ENCODE measurements at places on chromosomes 16 and 17.
A peak's percentile ranks its signal among the peaks of the same experiment; 100 is the strongest.

- no peak for DNase-seq
Observed at GRCh38 chr16:14377326-14377725, 252.7 kb downstream of the PARN start.

DNA sequence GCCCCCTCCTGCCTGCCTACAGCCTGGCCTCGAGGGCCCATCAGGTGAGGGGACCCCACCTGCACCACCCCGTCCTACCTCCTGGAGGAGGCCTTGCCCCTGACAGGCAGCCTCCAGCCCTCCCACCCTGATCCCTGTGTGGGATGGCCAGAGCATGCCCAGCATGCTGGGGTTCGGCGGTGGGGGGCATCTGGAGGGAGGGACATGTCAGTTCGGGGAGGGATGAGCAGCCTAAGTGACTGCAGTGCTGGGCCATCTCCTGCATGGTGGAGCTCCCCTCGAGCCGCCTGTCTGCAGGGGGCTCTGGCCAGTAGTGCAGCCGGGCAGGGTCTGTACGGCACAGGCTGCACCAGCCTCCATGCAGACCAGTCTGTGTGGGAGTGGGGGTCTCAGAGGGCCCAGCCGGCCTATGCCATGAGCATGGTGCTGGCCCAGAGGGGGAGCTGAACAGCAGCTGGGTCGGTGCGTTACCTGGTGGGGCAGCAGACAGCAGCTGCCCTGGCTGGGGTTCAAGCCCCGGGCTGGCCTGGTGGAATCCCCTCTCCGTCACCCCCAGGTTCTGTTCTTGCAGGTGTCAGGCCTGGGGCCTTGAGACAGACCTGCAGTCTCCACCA is 4.0 kb upstream of the RNPS1 start:
- DNase-seq: no peak

DNA sequence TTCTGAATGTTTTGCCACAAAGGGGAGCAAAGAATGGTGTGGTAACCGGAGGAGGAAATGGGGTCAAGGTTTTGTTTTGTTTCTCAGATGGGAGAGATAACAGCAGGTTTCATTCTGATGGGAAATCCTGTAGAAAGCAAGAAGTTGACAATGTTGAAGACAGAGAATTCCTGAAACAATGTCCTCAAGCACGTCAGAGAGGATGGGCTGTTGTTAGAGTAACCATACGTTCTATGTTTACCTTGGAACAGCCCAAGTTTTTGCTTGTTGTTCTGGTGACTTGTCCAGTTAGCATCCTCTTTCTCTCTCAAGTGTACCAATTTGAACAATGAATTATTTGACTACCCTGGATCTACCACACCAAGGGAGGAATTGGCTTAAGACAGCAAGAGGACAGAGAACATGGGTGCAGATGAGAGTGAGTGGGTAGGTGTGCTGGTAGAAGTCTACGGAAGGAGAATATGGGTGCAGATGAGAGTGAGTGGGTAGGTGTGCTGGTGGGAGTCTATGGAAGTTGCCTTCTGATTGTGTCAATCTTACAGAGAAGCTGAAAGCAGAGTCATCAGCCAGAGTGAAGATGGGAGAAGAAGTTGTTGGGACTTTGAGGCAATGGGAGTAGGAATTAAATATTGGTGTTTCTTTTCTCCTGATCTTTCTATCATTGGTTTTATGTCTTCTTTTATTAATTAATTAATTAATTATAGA is 14.8 kb upstream of the NSRP1 start:
- DNase-seq: no peak

- peak; percentile 72 for DNase-seq
Observed at GRCh38 chr17:42112552-42113176, at the start of gene DHX58. DHX58 (minus strand) TSS chr17:42112714; CDS start chr17:42111892, 822 bp downstream.

- DNase-seq: peak; percentile 74
Observed at GRCh38 chr16:65658349-65658748, 536.5 kb upstream of the CDH11 start.

DNA sequence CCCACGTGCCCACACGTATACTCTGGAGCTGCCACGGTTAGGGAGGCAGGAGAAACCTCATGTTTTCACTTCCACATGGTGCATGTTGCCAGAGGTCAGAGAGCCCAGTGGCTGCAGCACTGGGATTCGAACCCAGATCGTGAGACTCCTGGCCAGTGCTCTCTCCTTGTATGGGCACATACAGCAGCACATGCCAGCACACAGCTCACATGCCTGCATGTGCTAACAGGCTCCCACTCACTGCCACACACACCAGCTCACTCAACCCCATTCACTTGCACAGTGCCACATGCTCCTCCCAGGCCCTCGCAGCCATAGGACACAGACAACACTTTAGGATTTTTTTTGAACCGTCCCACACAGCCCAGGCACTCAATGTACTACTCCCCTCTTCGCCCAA is 49.5 kb upstream of the MRPS23 start:
- no peak for DNase-seq

- no peak for DNase-seq
Observed at GRCh38 chr17:27743281-27743885, 56.9 kb downstream of the NOS2 start.

GRCh38 chr17:8371786-8372185 is 4.7 kb downstream of the KRABD2 start:
- DNase-seq: no peak

- DNase-seq: no peak
Observed at GRCh38 chr17:78252701-78253635, 21.5 kb downstream of the TMEM235 start.

DNA sequence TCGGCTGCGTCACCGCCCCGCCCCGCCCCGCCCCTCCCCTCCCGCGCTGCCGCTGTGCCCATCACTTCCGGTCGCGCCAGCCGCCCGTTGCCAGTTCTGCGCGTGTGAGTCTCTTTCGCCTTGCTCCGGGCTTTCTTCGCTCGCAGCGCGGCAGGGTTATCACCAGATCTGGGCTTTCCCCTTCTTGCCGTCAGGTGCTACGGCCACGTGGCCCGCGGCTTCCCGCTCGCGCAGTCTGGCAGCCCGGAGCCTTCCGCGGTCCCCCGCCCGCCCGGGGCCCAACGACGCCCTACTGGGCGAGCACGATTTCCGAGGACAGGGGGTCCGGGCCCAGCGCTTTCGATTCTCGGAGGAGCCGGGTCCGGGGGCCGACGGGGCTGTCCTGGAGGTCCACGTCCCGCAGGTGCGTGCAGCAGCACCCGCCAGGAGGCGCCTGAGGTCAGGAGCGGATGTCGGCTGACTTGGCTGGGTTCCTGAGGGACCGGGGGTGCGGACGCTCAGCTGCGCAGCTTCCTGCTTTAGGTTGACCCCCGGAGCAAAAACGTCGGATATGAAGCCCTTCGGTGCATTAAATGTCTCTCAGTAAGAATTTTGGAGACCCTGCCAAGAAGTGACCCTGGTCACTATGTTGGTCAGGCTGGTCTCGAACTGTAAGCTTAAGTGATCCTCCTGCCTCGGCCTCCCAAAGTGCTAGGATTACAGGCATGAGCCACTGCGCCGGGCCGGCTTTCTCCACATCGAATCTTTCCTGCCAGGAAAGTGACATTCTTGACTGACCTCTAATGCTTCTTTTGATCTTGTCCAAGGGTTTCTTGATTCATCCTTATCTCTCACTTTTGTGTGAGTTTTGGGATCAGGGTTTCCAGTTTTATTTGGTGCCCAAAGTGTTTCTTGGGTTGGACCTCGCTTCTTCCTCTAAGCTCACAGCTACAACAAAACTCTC is at the start of gene METTL23:
Gene METTL23 (plus strand): TSS at position 64 of the 943 bp plus-strand sequence. CDS start 2,872 bp downstream, outside the sequence.
- peak; percentile 88 for DNase-seq

DNA sequence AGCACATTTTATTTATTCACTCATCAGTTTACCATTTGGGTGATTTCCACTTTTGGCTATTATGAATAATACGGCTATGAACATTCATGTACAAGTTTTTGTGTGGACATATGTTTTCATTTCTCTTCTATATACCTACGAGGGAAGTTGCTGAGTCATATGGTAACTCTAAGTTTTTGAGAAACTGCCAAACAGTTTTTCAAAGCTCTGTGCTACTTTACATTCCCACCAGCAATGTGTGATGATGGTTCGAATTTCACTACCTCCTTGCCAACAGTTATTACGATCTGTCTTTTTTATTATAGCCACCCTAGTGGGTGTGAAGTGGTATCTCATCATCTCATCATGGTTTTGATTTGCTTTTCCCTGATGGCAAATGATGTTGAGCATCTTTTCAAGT is 63.7 kb upstream of the MRTFB start:
- DNase-seq: peak; percentile 32

- peak; percentile 88 for DNase-seq
Observed at GRCh38 chr17:42101513-42102292, 3.4 kb upstream of the ZNF385C start.

DNA sequence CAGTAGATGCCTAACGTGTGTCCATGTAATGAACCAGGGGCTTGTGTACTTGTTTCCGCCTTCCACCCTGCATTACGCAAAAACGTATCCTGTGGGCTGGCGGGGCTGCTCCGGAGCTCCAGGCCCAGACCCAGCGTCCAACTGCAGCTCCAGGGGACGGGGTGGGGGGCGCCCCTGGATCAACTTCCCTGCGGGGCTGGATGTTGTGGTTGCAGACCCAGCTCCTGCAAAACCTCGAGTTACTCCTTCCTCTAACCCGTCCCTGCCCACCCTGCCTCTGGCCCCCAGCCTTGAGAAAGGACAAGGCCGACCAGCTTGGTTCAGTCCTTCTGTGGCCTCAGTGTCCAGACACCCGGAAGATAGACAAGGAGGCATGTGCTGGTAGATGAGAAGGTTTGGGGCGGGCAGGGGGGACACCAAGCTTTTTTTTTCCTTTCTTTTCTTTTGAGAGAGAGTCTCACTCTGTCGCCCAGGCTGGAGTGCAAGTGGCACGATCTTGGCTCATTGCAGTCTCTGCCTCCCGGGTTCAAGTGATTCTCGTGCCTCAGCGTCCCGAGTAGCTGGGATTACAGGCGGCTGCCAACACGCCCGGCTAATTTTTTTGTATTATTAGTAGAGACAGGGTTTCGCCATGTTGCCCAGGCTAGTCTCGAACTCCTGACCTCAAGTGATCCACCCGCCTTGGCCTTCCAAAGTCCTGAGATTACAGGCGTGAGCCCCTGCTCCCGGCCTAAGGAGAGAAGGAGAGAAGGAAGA is 731 bp upstream of the EXOC7 start:
- DNase-seq: no peak

GRCh38 chr17:33464669-33465280 is 171.7 kb upstream of the ASIC2 start:
- no peak for DNase-seq

- DNase-seq: peak; percentile 69
Observed at GRCh38 chr17:17937201-17937853, 34.9 kb downstream of the TOM1L2 start.

DNA sequence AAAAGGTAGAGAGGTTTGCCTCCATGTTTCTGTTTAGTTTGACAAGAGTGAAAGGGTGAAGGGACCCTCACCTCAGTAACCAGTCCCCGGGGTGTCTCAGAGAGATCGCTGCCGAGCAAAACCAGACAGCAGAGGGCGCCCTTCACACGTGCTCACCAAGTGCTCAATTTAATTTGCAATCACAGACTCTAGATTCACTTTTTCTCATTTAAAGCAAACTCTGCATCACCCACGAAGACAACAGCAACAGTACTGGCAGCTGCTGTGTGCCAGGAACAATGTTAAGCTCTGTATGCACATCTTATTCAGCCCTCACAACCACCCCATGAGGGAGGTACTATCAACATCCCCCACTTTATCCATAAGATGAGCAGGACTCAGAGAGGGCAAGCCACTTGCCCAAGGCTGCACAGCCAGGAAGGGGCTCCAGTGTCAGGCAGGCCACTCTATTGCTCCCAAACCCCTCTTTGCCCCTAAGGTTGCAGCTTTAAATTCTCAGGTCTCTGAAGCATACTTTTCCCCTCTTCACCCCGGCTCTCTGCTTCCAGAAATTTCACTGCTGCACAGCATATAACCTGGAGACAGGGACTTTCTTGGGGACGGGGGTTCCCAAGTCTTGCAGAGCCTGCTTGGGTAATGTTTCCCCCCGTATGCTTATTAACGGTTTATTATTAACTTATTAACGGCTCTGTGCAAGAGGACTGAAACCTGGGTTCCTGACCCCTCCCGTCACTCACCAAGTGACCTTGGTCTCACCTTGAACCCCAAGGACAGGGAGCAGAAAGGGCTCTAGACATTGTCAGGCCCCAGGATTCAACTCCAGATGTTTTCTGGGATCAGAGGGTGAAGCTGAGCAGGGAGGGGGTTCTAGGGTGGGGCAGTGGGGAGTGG is 70.9 kb downstream of the CNGB1 start:
- DNase-seq: peak; percentile 85

DNA sequence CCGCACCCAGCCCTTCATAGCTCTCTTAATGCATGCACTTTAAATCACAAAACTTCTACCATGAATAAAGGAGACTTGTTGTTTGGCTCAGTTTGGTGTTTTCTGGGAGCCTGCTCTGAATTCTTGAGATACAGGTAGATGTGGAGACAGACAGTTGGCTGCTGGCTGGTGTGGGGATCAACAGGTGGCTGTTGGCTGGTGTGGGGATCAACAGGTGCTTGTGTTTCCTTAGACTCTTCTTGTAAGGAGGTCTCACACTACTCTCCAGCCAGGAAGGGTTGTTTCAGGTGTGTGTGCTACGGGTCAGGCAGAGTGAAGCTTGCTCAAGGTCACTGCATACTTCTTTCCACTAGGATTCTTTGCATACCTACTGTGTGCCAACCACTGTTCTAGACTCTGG is 265.9 kb downstream of the HS3ST4 start:
- DNase-seq: no peak

DNA sequence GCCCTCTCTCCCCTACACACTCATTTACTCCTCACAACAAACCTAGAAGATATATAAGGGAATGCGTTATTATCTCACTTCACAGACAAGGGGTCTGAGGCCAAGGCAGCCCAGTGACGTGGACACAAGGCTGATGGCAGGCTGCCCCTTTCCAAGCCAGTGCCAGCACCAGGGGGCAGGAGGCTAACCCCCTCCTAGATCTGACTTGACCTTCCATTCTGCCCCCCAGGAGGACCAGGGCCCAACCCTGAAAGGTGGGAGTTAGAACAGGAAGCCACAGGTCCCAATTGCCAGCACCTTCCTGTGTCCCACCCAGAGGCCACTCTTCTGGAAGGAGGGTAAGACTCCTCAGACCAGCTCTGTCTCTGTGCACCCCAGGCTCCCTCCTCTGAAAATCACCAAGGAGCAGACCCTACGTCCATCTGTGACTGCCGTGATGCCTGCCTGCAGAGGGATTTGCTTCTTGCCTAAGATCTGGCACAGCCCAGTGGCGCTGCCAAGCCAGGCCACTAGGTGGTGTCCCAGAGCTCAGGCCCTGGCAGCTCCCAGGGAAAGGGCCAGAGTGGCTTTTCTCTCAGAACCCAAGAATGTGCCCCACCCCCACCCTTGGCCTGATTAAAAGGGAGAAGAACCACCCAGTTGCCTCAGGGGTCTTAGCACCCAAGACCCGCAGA is 42.4 kb upstream of the MRPS23 start:
- peak; percentile 96 for DNase-seq

DNA sequence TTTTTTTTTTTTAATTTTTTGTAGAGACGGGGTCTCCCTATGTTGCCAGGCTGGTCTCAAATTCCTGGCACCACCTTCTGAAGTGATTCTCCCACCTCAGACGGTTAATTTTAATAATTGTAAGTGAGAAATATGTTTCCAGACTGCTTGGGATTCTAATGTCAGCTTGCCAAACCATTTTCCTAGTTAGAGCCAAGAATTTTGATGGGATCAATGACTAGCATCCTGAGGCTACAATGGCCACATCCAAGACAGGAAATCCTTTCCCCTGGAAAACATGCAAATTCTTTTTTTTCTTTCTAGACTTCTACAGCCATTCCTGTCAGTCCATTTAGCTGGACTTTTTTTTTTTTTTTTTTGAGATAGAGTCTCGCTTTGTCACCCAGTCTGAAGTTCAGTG is 32.6 kb downstream of the IGF2BP1 start:
- DNase-seq: peak; percentile 21

GRCh38 chr17:42266918-42267766 is 9.0 kb downstream of the STAT5B start:
- DNase-seq: peak; percentile 83

GRCh38 chr16:53708490-53708889 is 4.5 kb downstream of the FTO start:
- DNase-seq: no peak
